ENCODE measurements at places on chromosomes 6 and 20. TPM values are rescaled to one million over a fixed set of nuclear protein-coding genes. Genes with fewer than 3 reads are reported as not detected.

- no peak for DNase-seq
Observed at GRCh38 chr6:99905209-99906106, 88.6 kb downstream of the MCHR2 start.

GRCh38 chr6:87277123-87277522 is 45.3 kb upstream of the SMIM8 start:
- DNase-seq, result no peak

- DNase-seq, result no peak
Observed at GRCh38 chr6:108549741-108550140, 11.0 kb upstream of the FOXO3 start.

DNA sequence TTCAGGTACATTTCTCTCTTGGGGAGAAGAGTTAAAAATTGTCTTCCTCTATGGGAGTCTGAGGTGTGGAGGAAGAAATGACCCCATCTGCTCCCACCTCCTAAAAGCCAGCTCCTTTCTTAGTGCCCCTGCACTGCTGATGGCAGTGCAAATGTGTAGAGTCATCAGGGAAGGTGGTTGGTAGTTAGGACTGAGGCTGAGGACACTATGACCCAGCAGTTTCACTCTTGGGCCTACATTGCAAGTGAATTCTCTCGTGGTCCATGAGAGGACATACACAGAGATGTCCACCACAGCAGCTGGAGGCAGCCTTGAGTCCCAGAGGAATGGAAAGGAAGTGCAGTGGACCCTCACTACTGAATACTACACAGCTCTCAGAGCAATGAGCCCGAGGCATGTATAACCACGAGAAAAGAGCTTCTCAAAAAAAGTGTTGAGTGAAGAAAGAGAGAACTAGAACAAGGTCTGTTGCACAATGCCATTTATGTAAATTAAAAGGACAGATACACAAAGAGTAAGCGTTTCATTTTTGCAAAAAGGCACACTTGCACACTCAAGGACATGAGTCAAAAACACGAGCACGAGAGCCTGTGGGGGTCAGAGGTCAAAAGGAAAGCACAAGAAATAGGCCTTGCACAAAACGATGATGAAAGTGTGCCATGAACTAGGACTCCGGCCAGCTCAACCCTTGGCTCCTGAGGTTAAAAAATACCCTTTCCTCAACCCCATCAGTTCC is 308.2 kb upstream of the PRND start:
- no peak for DNase-seq

GRCh38 chr6:157669747-157670216 is 153.3 kb upstream of the SNX9 start:
- DNase-seq, result peak; percentile 96

GRCh38 chr6:20755631-20756030 is 221.4 kb downstream of the CDKAL1 start:
- DNase-seq, result no peak

GRCh38 chr6:13362412-13362811 is 34.1 kb upstream of the TBC1D7 start:
- DNase-seq, result no peak

DNA sequence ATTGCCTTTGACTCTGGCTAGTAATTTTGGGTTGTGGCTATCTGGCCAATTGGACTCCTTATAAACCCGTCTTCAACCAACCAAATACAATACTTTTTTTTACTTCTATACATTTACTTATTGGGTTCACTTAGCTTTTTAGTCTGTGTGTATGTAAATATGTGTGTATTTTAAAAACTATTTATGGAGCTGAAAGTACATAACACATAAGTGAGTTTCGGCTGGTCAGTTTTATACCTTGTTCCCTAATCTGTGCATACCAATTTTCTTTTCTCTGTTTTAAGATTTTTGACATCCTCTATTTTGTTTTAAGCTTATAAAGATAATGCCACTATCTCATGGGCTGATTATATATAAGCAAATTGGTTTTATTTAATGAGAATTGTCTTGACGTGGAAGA is 129.5 kb downstream of the LRRC1 start:
- no peak for DNase-seq

DNA sequence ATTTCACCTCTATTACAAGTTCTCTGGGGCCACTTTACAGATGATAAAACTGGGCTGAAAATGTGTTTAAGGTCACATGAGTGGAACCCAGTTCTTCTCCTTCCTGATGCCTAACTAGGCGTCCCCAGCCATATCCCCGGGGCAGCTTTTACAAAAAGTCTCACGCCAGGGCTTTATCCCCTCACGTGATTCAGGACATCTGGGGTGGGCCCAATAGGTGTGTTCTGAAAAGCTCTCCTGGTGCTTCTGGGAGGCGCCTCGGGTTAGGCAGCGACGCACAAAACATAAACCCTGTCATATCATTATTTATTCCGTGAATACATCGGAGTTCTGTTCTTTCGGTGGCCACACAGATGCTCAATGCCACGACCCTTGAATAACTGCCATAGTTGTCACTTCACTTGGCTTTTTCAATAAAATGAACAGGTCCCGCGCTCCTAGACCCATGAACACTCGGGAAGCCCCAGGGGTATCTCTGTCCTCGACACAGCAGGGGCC is 32.1 kb downstream of the SF3B5 start:
- DNase-seq, result no peak

- DNase-seq, result no peak
Observed at GRCh38 chr6:108592371-108593337, 31.9 kb downstream of the FOXO3 start.

DNA sequence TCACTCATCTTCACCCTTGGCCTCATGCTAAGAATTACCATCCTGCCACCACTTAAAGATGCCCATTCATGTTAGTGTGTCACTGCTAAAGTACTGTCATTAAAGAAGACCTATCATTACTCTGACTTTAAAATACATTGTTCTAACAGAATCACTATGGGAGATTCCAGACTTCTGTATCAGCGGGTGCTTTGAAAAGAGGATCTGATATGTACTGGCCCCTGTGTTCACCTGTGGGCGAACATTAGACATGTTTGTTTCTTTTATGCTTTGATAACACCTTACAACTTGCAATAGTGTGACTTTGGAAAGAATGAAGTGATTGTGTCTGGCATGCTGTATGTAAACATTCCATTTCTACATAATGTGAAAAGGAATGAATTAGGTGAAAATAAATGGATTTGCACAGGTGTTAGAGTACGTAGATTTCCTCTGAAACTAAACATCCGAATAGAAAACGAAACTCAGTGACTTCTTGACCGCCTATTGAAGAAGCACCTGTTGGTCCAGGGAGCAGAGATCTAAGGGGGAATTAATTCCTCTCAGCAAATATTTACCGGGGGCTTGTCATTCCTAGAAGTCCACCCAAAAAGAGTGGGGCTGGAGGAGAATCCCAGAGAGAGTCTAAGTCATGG is 132.3 kb downstream of the CARMIL1 start:
- no peak for DNase-seq

- no peak for DNase-seq
Observed at GRCh38 chr6:118715376-118715775, 64.0 kb upstream of the CEP85L start.

DNA sequence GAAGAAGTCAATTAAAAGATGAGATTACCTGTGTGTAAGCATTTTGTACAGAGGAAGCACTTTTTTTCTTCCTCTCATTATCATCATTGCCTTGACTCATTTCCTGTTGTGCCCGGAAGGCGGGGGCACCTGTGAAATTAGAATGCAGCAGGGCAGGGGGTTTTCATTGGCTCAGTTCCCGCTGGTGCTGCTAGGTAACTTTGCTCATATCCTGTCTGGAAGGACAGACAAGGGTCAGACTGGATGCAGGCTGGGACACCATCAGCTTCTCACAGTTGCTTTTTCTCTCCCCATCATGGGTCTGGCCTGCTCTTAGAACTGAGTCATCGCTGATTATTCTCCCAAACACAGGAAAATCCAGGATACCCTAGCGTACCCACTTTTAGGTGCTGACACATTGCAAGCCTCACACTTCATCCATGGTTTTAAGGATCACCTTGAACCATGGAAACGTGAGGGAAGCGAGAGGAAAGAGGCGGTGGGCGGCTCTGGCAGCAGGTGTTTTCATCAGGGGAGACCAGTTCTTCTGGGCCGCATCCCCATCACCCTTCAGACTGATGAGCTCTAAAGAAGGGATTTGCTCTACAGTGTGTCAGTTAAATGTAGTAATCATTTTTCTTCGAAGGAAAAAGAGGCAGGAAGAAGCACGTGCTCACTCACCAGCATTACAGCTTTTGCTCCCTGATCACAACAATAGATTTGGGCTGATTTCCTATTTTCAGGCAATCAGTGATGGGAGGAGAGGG is 195.7 kb upstream of the SASH1 start:
- no peak for DNase-seq

DNA sequence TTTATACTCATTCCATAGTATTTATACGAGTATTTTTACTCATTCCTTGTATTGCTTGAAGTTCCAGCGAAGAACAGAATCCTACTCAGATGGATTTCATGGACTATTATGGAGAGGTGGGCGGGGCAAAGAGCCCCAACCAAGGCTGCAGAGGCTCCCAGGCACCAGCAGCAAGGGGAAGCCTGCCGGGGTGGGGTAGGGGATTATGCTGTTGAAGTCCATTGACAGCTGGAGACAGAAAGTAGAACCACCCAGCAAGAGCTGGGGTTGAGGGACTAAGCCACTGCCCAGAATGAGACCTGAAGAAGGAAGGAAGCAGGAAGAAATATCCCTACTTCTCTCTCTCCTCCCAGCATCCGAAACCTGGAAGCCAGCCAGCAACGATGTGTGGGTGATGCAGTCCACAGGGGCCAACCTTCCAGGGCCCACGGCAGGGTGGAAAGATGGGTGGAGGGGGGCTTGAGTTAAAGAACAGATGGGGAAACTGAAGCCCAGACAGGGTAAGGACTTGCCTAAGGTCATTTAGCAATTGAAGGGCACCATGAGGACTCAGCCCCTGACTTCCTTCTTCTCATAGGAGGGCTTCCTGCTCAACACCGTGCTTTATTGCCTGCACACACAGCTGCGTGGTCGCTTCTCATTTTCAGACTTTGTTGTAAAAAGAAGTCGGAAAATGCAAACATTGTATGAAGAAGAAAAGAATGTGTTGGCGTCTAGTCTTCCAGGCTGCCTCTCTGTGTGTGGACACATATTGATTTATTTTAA is 18.3 kb upstream of the GTSF1L start:
- no peak for DNase-seq

GRCh38 chr6:18350271-18350670 is 36.9 kb upstream of the RNF144B start:
- DNase-seq, result no peak

DNA sequence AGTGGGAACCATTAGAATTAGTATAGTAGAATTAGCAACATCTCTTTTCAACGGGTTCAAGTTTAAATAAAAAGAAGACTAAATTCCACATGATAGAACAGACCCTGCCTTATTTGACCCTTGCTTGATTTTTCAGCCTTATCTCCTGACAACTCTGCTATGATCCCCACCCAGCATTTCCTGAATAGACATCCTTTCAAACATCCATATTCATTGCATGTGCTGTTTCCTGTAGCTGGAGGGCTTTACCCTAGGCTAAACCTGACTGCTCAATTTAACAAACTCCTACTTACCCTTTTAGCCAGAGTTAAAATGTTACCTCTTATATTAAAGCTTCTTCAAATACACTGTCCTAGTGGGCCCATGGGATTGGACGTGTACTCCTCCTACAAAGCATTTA is 594.8 kb upstream of the ARID1B start:
- DNase-seq, result no peak

DNA sequence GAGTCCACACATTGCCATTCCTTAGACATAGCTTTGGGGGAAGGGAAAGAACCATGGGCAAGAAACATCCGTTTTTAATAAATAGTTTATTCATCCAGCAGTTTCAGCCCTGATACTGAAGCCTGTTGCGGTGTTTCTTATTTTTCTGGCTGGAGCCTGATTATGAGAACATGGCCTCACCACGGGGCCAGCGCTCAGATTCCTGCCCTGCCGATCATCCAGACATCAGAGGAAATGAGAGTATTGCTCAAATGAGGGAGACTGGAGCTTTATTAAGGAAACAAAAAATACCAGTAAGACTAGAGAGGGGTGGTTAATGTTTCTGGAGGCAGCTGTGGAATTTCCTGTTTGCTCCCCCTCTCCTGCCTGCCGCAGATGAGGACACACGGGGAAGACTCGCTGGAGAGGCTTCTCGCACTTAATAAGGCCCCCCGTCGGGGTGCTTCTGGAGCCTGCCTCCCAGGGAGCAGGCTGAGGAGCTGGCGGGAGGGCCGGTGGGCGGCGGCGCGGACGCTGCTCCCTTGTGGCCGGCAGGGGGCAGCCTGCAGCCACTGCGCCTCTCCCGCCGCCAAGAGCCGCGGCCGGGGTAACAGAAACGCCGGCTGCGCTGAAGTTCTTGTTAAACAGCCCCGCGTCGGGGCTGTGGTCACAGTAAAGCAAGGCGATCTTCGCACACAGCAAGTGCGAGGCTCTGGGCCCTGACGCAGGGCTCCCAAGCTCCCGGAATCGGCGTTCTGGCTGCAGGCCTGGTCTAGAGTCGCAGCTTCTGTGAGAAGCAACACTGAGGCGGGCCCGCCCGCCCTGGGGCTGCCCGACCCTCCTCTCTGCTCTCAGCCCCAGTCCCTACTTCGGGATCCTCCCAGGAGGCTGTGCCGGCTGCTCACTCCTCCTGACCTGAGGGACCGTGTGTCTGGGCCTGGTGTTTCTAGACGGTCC is 17.5 kb downstream of the LEMD2 start:
- DNase-seq, result peak; percentile 91

DNA sequence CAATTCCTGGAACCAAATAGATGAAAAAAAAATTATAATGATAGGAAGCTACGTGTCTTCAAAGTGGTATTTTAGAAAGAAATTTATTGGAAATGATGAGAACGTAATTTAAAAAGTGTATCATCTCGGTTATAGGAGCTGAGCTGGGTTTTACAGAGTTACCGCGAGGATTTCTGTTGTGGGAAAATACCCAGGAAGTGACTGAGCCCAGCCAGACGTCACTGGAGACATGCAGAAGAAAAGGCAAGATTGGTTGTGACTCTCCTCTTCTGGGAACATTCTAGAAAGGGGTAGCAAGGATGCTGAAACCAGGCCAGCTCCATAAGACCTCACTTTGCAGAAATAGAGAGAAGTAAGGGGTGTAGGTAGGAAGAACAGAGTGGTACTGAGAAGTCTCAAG is 95.9 kb upstream of the ADGRF1 start:
- no peak for DNase-seq

DNA sequence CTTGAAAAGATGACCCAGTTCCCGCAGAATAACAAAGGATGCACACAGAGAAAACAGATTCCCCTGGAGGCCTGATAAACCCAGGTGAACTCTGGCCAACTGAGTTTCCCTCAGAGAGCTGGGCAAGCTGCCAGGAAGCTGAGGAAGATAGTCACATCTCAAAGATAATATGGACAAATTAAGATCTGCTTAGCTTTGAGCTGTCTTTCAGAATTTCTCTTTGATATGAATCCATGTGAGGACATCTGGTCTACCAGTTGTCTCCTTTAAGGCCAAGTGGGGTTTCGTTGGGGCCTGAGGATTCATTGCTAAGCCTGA is 59.5 kb downstream of the ID4 start:
- DNase-seq, result no peak

GRCh38 chr6:130744576-130745366 is 82.4 kb upstream of the SMLR1 start:
- no peak for DNase-seq

- no peak for DNase-seq
Observed at GRCh38 chr6:96974516-96974915, 50.0 kb downstream of the KLHL32 start.

GRCh38 chr20:45479822-45480221 is 10.3 kb downstream of the WFDC2 start:
- DNase-seq, result no peak

PI16 gene
- 51.4 TPM for total RNA-seq

FOXS1 gene
- 5.0 TPM for total RNA-seq

CST1 gene
- not detected for total RNA-seq

ISM1 gene
- 25.8 TPM for total RNA-seq

CDSN gene
- not detected for total RNA-seq

AVP gene
- not detected for total RNA-seq

FOXF2 gene
- 0.71 TPM for total RNA-seq

FUCA2 gene
- 41.4 TPM for total RNA-seq

PRR18 gene
- not detected for total RNA-seq

DNAH8 gene
- 0.71 TPM for total RNA-seq
